AG04450 (cell line): ENCODE measurements at places on chromosomes 7 and 10.

DNA sequence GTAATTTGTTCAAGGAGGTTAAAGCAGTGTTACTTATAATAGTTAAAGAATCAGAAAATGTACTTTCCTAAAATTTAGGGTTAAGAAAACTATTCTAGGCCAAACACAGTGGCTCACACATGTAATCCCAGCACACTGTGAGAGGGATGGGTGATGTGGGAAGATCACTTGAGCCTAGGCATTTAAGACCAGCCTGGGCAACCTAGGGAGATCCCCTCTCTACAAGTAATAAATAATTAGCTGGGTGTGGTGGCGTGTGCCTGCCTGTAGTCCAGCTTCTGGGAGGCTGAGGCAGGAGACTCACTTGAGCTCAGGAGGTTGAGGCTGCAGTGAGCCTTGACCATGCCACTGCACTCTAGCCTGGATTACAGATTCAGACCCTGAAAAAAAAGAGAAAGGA lies 3.6 kb upstream of the STEAP2 start:
- DNase-seq, result no peak

DNA sequence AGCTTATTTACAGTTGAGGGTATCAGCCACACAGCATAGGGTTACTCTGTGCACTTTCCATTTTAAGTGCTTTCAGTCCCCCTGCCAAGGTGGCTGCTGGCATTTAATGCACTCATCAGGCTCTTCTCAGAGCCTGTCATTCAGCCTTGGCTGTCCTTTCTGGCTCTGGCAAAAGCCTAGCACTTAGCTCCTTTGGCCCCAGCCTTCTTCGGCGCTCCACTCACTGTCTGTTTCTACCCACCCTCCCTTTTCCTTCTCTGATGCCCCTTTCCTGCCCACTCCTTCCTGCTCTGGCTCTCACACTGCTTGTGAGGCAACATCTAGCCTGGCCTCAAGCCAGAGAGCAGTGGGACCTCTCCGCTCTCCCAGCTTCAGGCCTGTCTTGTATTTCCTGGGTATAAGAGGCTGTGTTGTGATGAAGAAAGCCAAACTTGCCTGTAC lies 60.2 kb downstream of the WIPF3 start:
- no peak for DNase-seq

DNA sequence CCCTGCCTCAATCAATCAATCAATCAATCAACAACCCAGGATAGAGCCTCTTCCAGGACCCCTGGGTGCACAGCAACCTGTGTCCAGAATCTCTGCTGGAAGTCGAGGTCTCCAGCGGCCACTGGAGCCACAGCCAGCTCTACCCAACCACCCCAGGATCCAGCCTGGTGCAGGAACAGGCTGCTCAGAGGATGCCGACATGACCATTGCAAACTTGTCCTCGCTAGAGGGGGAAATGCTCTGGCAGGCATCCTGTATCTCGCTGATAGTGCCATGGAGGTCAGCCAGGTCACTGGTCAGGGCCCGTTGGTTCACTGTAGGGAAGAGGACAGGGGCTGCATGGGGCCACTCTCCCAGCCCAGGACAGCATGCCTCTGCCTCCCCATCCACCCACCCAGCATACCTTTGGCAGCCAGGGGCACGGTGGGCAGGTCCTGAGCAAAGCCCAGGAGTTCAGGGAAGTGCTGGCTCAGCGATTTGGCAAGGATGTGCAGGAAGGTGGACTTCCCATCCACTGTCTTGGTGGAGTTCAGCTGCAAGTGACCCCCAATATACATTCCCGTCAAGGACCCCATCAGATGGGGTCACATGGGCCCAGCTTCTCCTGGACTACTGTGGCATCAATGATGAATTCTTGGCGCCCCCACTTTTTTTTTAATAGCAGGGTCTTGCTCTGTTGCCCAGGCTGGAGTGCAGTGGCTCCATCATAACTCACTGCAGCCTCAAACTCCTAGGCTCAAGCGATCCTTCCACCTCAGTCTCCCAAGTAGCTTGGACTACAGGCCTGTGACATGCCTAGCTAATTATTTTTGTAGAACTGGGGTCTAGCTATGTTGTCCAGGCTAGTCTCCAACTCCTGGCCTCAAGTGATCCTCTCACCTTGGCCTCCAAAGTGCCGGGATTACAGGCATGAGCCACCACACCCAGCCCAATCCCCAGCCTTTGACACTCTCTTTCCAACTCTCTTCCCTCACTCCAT lies 49.4 kb downstream of the GRID2IP start:
- DNase-seq, result no peak

DNA sequence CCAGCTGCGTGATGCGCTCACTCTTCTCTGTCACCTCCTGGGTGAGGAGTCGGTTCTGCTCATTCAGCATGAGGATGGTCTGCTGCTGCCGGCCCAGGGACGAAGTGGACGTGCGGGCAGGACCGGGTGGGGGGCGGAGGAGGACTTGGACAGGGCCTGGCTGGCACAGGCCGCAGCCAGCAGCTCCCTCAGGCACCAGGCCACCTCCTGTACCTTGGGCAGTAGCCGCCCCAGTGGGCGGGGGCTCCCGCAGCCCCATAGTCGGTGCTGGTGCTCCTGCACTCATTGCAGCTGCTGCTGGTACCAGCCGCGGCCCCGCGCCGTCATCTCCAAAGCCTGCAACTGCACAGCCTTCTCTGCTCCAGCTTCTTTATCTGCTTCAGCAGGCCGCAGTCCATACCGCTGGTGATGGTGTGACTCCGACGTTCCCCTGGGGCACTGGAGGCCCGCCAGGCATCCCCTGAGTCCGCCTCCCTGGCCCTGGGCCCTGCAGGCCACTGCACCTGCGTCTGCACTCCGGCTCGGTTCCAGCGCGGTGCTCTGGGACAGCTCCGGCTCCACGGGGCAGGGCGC lies 884.9 kb upstream of the ZNF722 start:
- no peak for DNase-seq

DNA sequence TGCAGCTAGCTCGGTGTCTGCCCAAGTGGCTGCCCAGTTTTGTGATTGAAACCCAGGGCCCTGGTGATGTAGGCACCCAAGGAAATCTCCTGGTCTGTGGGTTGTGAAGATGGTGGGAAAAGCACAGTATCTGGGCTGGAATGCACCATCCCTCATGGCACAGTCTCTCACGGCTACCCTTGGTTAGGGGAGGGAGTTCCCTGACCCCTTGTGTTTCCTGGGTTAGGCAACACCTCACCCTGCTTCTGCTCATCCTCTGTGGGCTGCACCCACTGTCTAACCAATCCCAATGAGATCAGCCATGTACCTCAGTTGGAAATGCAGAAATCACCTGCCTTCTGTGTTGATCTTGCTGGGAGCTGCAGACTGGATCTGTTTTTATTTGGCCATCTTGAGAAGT lies 27.6 kb downstream of the GIMAP4 start:
- DNase-seq, result no peak

GRCh38 chr7:98626460-98627412 lies 9.7 kb downstream of the NPTX2 start:
- no peak for DNase-seq

- DNase-seq, result no peak
Measured at GRCh38 chr7:140478246-140479061, 851 bp downstream of the MKRN1 start.

DNA sequence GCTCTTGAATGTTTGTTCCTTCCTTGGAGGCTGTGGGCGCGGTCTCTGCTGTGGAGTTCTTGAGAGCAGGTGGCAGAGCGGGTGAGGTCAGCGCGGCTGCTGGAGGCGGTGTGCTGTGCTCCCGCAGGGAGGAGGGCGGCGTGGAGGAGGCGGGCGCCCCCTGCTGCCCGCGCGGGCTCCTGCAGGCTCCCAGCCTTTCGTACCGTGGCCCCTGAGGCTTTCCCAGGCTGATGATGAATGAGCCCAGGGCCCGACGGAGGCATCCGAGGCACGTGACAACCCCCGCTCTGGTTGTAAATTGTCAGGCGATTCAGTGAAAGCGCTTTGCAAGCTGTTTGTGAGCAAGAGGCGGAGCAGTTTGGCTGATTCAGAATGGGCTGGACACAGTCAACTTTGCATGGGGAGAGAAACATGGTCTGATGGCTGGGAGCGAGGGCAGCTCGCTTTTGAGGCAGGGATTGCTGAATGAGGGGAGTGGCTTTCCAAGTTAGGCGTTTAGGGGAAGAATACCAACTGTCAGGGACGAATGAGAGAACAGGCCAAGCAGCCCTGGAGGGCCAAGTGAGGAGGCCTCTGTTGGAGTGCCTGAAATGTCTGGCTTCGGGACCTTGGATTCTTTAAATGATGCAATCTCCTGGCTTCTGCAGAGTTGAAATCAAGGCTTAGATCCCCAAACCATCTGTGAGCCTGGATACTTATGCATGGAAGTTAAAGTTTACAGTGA lies 46.6 kb downstream of the CDHR3 start:
- DNase-seq, result peak; percentile 96

GRCh38 chr7:28732071-28732869 lies 225.9 kb downstream of the TRIL start:
- DNase-seq, result peak; percentile 21

GRCh38 chr10:84608126-84608525 lies 279.7 kb downstream of the CCSER2 start:
- no peak for DNase-seq

DNA sequence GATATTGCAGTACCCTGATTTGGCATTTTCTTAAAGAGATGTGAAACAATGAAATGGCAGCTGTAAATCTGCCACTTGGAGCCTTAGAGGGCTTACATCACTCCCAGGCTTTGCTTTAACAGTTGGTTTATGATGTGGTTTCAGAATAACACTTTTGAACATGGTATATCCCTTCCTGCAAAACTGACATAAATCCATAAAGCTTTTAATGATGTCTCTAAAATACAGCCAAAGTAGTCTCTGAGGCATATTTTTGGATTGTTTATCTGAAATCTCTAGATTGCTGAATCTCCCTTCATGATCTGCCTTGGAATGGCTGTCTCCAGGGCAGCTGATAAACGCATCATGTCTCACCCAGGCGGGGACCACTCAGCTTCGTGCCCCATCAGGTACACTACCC lies 377.8 kb upstream of the C7orf33 start:
- no peak for DNase-seq

- peak; percentile 85 for DNase-seq
Measured at GRCh38 chr10:89351780-89352597, 24.2 kb downstream of the IFIT3 start.

- DNase-seq, result no peak
Measured at GRCh38 chr7:14850039-14850438, 52.5 kb downstream of the DGKB start.

DNA sequence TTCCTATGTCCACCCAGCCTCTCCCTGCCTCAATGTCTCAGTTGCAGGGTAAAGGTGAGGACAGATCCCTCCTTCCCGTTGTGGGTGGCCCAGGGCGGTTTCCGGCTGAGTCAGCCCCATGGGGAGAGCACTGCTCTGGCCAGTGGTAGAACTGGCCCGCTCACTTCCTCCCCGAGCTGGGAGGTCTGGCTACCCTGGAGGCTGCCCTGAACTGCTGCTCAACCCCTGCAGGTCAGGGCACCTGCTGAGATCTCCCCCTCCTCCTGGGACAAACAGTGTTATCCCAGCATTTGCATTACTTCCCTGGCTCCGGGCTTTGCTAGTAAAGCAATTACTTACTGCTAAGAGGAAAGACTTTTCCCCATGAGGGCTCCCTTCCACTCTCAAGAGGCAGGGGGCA lies 21.4 kb upstream of the IMPDH1 start:
- no peak for DNase-seq

DNA sequence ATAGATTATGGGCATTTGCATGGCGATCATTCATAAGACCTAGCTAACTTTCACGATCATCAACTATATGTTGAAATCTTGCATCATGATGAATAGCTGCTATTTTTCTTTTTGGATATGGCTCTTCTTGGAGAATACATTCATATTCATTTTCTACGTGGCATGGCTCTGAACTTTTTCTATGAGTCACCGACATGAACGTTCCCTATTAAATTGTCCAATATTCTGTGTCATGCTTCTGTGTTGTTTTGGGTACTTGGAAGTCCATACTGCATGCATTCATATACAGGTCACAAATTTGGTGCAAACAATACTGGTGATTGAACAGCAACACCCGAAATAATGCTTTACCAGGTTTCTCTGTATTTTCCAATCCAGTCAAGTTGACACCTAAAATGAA lies 37.9 kb upstream of the ANKRD1 start:
- no peak for DNase-seq

- DNase-seq, result no peak
Measured at GRCh38 chr10:31116226-31116625, 84.6 kb upstream of the ZNF438 start.

- no peak for DNase-seq
Measured at GRCh38 chr7:36096460-36097095, 56.5 kb upstream of the EEPD1 start.

DNA sequence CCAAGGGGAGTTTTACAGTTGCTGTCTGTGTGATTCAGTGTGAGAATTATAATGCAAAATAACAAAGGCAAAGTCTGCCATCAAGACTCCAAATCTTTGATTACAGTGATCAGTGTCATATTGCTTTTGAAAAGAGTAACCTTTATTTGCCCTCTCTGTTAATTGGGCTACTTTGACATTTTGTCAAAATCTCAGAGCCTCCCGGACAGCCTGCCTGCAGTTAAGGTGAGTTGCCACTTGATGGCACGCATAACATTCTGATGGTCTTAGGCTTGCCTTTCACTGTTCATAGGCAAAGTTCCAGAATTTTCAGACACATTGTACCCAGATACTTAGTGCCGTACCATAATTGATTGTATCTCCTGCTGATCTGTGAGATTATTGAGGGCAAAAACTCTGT lies 253.5 kb downstream of the ABCA13 start:
- DNase-seq, result no peak

GRCh38 chr10:4246881-4247358 lies 461.9 kb upstream of the KLF6 start:
- DNase-seq, result peak; percentile 79

DNA sequence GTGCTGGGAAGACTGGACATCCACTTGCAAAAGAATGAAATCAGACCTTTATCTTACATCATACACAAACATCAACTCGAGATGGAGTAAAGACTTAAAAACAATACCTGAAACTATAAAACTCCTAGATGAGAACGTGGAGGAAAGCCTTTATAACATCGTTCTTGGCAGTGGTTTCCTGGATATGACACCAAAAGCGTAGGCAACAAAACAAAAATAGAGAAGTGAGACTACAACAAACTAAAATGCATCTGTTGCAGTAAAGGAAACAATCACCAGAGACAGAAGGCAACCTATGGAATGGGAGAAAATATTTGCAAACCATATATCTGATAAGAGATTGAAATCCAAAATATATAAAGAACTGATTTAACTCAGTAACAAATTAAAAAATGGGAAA lies 33.3 kb downstream of the CC2D2B start:
- DNase-seq, result no peak

DNA sequence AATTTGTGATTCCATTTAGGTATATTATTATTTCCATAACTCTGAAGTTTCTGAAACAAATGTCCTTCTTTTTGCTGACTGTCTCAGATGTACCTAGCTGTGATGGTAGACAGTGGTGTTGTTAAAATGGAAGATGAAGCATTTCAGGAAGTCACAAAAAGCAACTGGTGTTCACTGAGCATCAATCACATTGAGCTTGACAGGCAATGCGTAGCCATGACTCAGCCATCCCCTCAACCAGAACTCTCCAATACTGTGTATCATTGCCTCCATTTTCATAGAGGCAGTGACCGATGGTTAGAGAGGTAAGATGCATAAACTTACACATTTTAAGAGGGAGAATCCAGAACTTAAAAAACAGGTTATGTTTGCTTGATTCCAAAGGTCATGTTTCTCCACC lies 434.0 kb downstream of the INHBA start:
- DNase-seq, result no peak

- DNase-seq, result no peak
Measured at GRCh38 chr10:49036638-49037037, 78.7 kb downstream of the VSTM4 start.
